T-cell (primary cell): ENCODE measurements at places on chromosomes 2 and 18. TPM values are rescaled to one million over a fixed set of nuclear protein-coding genes. Genes with fewer than 3 reads are reported as not detected.

DNA sequence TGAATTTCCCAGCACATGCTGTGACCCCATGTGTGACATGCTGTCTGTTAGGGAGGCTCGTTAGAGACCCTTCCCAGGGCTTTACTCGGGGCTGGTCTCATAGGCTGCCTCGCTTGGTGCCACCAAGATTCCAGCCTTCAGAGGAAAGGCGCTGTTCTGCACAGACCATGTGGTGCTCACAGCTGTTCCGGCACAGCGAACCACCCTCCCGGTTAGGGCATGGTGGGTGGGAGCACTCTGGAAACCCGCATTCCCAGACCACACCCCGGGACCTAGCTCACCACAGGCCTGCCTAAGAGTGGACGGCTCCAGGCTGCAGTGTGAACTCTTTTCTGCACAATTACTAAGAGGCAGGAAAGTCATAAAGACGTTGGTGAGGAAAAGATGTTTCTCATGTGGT, 112.0 kb downstream of the MBP start:
- no peaks in the 10 kb centered on the region for H3K27me3 ChIP-seq
- peaks cover 67% of the 10 kb centered on the region for H3K36me3 ChIP-seq
- DNase-seq = no peak
- peaks cover 16% of the 10 kb centered on the region for H3K4me1 ChIP-seq
- H3K4me3 ChIP-seq = no peak overlapping the region
- no peak overlapping the region for H3K27ac ChIP-seq

DNA sequence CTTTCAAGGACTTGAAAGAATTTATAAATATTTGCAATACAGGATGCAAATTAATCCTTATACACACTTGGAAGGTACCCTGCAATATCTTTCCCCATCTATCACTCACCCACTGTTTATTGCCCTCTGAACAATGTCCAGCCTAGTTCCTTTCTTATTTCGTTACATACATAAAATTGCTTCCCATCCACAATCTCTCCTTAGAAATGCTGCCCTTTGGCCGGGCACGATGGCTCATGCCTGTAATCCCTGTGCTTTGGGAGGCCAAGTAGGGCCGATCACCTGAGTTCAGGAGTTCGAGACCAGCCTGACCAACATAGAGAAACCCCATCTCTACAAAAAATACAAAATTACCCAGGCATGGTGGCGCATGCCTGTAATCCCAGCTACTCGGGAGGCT, 41.2 kb upstream of the ATP8B1 start:
- H3K4me1 ChIP-seq = no peaks in the 10 kb centered on the region
- no peak for DNase-seq
- H3K36me3 ChIP-seq = no peaks in the 10 kb centered on the region
- no peak overlapping the region for H3K4me3 ChIP-seq
- H3K27me3 ChIP-seq = no peaks in the 10 kb centered on the region

GRCh38 chr2:230161184-230161583, 58.6 kb downstream of the SP110 start:
- no peak overlapping the region for H3K27ac ChIP-seq
- H3K27me3 ChIP-seq = no peaks in the 10 kb centered on the region
- no peak overlapping the region for H3K4me3 ChIP-seq
- no peak for DNase-seq
- H3K36me3 ChIP-seq = peaks cover 6% of the 10 kb centered on the region
- no peaks in the 10 kb centered on the region for H3K4me1 ChIP-seq

DNA sequence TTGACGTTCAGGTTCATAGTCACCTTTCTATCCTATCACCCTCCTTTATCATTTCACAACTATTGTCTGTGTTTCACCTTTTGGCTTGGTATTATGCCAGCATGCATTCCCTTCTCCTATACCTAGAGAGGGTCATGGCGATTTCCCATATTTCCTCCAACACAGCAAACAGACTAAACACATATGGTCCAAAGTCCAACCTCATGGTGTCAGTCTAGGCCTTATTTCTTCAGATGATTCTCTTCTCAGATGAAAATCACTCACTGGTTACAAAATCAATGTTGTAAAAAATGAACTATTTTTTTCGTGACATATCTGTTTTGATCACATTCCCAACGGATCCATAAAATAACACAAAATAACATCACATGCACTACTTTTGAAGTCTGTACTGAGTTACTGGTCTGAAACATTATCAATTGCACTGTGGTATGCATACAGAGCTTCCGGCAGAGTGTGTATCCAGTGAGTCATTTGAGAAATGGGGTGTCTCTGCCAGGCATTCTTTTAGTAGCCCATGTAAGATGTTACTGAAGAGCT, 204.8 kb upstream of the GALNT5 start:
- no peak overlapping the region for H3K4me3 ChIP-seq
- H3K27me3 ChIP-seq = no peaks in the 10 kb centered on the region
- H3K27ac ChIP-seq = no peak overlapping the region
- H3K36me3 ChIP-seq = no peaks in the 10 kb centered on the region

- peaks cover 2% of the 10 kb centered on the region for H3K4me1 ChIP-seq
- peaks cover 32% of the 10 kb centered on the region for H3K36me3 ChIP-seq
- H3K27ac ChIP-seq = no peak overlapping the region
- H3K27me3 ChIP-seq = no peaks in the 10 kb centered on the region
- no peak for DNase-seq
Observed at GRCh38 chr2:3513026-3513810, 6.1 kb downstream of the ADI1 start.

DNA sequence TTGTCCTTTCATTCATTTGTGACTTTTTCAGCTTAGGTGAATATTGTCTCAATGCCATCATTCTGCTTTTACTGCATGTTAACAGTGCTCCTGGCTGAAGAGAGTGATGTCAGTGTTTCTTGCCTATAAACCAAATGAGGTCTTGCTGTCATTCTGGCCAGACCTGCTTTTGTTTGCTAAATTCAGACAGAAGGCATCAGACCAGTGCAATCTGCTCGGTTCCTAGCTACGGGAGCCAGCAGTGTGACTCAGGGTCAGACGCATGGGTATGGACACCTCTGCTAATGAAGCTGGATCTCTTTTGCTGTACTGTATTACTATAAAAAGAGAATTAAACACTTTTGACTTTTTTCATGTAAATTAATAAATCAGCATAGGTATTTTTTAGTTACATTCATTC, 178.9 kb downstream of the TMEM182 start:
- H3K4me1 ChIP-seq = no peaks in the 10 kb centered on the region
- H3K36me3 ChIP-seq = no peaks in the 10 kb centered on the region
- DNase-seq = no peak
- no peak overlapping the region for H3K27ac ChIP-seq
- no peak overlapping the region for H3K4me3 ChIP-seq
- no peaks in the 10 kb centered on the region for H3K27me3 ChIP-seq

DNA sequence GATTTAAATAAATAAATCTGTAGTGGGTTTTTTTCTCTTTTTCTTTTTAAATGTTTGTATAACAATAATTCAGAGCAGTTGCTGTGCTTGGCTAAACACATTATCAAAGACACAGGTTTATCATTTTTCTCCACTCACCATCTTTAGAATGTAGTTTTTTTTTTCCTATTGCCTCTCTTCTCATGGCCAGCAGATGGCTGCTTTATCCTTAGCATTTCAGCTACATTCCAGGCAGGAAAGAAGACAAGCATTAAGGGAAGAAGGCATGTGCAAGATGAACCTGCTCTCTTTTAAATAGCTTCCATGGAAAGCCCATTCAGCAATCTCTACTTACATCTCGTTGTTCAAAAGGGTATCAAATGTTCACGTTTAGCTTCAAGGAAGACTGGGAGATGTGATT, 42.6 kb downstream of the ARHGAP15 start:
- H3K27ac ChIP-seq = no peak overlapping the region
- peaks cover 24% of the 10 kb centered on the region for H3K4me1 ChIP-seq

- H3K36me3 ChIP-seq = no peaks in the 10 kb centered on the region
- H3K27ac ChIP-seq = peak overlapping the region; percentile 91
- H3K27me3 ChIP-seq = no peaks in the 10 kb centered on the region
- peak overlapping the region; percentile 77 for H3K4me3 ChIP-seq
Observed at GRCh38 chr2:237692601-237693290, 65.4 kb downstream of the LRRFIP1 start.

DNA sequence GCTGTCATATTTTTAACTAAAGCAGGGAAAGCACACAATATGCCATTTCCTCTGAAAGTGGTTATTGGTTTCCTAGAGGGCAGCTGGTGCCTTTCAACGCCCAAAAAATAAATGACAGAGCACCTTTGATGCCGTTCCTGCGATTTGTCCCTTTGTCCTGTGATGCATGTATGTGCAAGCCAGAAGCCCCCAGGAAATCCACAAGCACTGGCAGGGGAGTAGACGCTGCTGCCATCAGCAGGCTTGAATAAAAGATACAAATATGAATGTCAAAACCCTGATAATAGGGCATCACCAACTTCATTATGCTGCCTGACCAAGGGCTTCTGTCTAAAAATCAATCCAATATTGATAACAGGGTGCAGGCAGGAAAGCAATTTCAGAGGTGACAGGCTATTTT, 246.1 kb downstream of the FBXO15 start:
- no peak for DNase-seq
- H3K27ac ChIP-seq = no peak overlapping the region
- H3K36me3 ChIP-seq = no peaks in the 10 kb centered on the region

DNA sequence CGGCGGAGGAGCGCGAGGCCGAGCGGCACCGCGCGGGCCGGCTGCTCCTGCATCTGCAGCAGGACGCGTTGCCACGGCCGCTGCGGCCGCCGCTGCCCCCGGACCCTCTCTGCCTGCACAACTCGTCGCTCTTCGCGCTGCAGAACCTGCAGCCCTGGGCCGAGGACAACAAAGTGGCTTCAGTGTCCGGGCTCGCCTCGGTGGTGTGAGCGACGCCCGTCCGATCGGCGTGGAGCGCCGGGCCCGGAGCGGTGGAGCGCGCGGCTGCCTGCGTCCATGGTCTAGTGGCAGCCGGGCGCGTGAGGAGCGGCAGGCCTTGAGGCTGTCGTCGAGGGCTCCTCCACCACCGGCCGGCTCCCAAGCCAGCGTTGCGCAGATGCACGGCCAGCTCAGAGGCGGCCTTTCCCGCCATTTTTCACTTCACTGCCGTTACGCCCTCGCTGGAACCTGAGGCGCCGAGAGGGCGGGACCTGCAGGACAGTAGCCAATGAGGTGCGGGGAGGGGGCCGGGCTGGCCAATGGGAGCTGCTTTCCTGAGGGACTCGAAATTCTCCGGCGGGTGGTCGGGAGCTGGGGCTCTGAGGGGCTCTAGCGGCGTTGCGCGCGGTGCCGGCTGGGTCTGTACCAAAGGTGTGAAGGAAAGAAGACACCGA, 1.9 kb downstream of the TLX2 start:
- no peak overlapping the region for H3K27ac ChIP-seq
- peaks cover 7% of the 10 kb centered on the region for H3K4me1 ChIP-seq
- no peaks in the 10 kb centered on the region for H3K36me3 ChIP-seq
- H3K27me3 ChIP-seq = peaks cover 9% of the 10 kb centered on the region
- peak; percentile 54 for DNase-seq

- H3K27me3 ChIP-seq = no peaks in the 10 kb centered on the region
- DNase-seq = no peak
- H3K4me3 ChIP-seq = no peak overlapping the region
- no peaks in the 10 kb centered on the region for H3K36me3 ChIP-seq
Observed at GRCh38 chr2:76174505-76174904, 463.8 kb upstream of the GCFC2 start.

DNA sequence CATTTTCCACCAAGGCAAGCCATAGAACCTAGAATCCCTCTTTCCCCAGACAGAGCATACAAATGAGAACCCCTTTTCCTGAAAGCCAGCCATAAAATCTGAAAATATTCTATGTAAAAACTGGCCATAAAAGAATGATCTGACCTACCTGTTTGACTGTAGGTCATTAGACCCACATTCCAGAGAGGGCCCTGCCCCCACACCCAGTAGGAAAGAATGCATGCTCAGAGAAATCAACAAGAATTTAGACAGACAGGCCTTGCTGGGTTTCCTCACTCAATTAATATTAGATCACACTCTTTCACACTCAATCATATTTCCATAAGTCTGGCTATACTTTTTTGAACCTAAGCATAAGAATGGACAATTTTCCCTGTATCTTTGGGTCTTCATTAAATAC, 929.5 kb downstream of the ERBB4 start:
- no peak for DNase-seq
- no peaks in the 10 kb centered on the region for H3K4me1 ChIP-seq
- H3K4me3 ChIP-seq = no peak overlapping the region
- no peaks in the 10 kb centered on the region for H3K36me3 ChIP-seq
- no peak overlapping the region for H3K27ac ChIP-seq

DNA sequence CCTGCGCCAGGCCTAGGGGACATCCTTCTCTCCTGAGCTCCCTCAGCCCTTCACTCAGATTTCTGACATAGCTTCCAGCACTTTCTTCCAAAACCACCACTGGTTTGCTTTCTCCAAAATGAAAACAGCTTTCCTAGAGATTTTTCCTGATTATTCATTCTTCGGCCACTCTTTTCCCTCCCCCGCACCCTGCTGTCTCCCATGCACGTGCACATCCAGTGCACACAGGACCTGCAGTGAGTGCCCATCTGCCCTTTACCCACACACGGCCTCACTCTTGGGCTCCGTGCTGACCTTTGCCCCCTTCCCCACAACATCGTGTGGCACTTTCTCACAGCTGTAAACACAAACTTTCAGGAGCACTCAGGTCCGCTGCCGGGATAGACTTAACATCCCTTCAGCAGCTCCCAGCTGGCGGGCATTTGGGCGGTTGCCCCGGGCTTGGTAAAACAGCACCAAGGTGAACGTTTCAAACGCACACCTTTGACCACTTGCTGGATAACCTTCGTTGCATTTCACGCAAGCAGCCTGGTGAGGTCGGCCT, 25.8 kb downstream of the KIF1A start:
- DNase-seq = no peak
- no peaks in the 10 kb centered on the region for H3K4me1 ChIP-seq
- H3K36me3 ChIP-seq = no peaks in the 10 kb centered on the region
- no peak overlapping the region for H3K4me3 ChIP-seq

- no peak overlapping the region for H3K4me3 ChIP-seq
- H3K27me3 ChIP-seq = no peaks in the 10 kb centered on the region
- no peak for DNase-seq
- H3K4me1 ChIP-seq = no peaks in the 10 kb centered on the region
Observed at GRCh38 chr2:145760781-145761649, 1241.1 kb upstream of the ZEB2 start.

DNA sequence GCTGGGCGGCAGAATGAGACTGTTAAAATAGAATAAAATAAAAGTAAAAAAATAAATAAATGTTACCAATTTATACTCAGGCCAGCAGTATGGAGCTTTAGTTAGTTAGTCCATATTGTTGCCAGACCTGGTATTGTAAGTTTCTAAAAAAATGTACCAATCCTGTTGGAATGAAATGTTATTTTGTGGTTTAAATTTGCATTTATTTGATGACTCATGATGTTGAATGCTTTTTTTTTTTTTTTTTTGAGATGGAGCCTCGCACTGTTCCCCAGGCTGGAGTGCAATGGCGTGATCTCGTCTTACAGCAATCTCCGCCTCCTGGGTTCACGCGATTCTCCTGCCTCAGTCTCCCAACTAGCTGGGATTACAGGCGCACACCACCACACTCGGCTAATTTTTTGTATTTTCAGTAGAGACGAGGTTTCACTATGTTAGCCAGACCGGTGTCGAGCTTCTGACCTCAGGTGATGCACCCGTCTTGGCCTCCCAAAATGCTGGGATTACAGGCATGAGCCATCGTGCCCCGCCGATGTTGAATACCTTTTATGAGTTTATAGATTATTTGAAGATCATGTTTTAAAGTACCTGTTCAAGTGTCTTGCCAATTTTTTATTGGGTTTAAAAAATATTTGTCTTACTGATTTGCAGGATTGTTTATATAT, 5.7 kb upstream of the PTPRN start:
- no peak for DNase-seq
- no peaks in the 10 kb centered on the region for H3K36me3 ChIP-seq
- H3K4me3 ChIP-seq = no peak overlapping the region
- H3K27me3 ChIP-seq = peaks cover 27% of the 10 kb centered on the region
- no peaks in the 10 kb centered on the region for H3K4me1 ChIP-seq

Gene CTLA4
- 14.7 TPM for total RNA-seq

Gene GLI2
- 0.25 TPM for total RNA-seq

Gene EMILIN1
- 1.1 TPM for total RNA-seq

Gene FASTKD1
- 26.8 TPM for total RNA-seq

Gene REEP1
- 0.22 TPM for total RNA-seq

Gene EGR4
- 0.10 TPM for total RNA-seq

Gene ILKAP
- total RNA-seq = 117 TPM
